ENCODE measurements at places on chromosomes 1 and 21.

DNA sequence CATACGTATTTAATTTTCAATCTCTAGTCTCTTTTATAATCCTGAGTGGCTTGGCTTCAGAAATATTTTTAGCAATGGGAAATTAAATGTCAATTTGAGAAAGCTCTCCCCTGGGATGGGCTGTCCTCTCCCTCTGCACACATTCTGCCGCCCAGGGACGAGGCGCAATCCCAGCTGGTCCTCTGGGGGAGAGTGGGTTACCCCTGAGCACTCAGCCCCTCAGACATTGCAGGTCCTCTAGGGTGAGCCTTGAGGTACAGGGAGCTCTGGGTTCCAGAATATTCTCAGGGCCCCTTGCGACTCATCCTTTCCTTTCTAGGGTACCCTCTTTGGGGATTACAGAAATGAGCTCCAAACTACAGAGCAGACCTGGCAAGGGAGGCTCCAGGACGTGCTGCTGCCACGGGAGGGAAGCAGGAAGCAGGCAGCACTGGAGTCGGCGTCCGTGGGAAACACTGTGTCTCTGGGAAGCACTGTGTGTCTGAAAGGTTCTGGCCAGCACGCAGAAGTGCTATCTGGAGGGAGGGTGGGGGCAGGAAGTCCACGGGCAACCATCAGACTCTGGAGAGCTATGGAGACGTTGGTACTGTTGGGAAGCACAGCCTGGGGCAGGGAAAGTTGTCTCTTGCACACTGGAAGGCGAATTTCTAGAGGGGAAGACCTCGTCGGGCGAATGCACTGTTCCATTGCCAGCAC is 343.3 kb upstream of the VAMP3 start:
- DNase-seq = no peak

- DNase-seq = no peak
These were observed 23.1 kb upstream of the PTPRF start for GRCh38 chr1:43507296-43508295.

GRCh38 chr1:230937371-230937770 is 41.3 kb downstream of the TTC13 start:
- no peak for DNase-seq

GRCh38 chr1:201690528-201690927 is 138.4 kb upstream of the IPO9 start:
- DNase-seq = no peak

DNA sequence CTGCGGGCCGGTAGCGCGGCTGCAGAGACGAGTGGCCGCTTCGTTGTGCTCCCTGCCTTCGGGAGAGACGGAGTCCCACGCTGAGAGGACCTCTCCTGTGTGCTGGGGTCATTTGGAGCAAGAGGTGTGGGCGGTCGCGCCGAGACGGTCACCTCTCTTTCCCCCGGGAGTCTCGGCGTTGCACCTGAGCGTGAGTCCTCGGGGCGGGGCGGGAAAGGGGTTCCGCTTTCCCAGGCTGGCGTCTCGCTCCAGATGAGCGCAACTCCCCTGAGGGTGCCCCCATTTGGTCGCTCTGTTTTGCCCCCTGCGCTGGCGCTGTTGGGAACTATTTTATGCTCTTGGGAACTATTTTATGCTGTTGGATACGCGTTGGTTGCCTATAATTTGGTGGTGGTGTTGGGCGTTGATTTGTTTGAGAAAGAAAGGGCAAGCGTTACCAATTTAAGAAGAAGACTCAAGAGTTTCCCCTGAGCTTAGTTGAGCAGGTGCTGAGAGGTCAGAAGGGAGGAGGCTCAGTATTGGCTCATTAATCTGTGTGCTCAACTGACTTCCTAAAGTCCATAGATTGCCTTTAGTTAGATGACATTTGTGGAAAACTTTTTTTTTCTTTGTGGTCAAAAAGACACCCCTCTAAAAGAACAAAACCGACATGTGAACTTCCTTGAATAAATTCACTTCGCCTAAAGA is 683 bp downstream of the LRRC8B start:
- DNase-seq = peak; percentile 23

DNA sequence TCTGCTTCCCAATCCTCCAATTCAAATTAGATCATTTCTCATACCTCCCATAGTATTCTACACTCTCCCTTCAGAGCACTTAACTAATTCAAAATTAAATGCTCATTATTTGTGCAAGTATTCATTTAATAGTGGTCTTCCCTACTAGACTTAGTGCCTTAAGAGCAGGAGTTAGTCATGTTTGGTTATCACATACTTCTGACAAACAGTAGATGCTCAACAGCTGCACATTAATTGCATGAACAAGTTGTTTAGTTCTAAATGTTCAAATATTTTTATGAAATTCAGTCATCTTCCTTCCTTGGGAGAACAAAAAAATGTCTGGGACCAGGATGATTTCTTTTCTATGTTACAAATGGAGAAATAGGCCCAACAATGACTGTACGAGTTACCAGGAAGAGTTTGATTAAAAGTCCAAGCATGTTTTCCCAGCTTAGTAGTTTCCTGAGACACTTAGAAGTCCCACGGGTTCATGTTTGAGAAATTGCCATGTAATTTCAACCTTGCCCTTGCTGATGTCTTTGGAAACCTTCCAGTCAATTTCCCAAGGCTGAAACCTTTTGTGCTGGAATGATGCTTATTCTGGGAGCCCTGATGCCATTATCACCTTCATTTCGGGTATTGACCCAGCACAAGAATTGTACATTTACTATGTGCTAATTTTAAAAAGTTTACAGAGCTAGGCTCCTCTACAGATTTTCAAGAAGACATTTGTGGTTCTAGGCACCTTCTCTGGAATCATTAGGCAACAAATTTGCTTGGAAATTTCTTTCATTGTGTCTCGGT is 437.9 kb upstream of the PLXNA2 start:
- no peak for DNase-seq

DNA sequence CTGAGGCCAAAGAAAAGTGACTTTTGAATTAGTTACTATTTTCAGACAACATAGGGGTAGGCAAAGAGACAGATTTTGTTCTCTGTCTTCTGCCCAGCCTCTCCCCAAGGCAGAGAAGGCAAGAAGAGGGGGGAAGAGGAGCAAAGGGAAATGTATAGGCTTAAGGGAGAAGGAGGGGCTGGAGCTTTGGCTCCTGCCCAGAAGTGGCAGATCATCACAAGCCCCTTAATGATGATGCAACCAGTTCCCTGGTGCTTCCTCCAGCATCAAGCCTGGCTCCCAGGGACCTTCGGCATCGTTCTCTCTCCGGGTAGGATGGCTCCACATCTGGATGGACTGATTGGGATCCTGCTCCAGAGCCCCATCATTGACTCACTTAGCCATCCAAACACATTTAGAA is 112.8 kb downstream of the KCND3 start:
- DNase-seq = no peak

DNA sequence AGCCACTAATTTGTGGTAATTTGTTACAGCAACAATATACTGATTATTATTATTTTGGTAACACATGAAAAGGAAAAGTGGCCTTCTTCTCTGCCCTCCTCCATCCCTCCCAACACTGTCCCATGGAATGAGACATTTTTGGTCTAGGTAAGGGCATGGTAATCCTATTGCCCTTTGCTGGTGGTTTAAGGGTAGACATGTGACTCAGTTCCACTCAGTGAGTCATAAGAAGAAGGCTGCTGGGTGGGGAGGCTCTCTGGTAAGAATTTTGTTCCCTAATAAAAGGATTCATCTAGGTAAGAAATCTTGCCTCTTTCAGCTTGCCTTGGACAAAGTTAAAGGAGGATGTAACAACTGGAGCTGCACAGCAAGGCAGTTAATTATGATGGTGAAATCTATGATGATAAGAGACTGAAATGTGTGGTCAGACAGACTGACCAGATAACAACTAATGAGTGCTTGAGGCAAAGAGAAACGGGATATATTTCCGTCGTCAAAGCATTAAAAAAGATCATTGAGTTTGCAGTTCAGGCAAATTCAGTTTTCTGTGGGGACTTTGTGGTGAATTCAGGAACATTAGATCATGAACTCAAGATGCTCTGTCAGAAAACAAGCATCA is 232.0 kb upstream of the KCNK2 start:
- DNase-seq = no peak

DNA sequence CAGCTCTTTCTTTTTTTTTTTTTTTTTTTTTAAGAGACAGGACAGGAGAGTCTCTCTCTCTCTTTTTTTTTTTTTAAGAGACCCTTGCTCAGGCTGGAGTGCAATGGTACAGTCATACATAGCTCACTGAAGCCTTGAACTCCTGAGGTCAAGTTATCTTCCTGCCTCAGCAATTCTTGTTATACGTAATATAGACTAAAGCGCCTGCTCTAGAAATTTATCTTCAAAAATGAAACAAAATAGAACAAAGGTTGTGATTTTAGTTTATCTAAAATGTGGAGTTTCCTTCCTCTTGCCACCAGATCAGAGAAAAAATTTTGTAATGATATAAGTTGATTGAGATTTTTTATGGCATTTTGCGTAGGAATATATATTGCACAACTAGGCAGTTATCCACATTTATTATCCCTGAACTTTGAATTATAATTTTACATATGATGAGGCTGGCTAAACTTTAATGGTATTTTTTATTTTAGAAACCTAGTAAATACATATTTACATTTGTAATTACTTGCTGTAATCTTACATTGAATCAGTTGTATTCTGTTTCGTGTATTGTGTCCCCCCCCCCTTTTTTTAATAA is 44.2 kb downstream of the MTF2 start:
- DNase-seq = no peak

DNA sequence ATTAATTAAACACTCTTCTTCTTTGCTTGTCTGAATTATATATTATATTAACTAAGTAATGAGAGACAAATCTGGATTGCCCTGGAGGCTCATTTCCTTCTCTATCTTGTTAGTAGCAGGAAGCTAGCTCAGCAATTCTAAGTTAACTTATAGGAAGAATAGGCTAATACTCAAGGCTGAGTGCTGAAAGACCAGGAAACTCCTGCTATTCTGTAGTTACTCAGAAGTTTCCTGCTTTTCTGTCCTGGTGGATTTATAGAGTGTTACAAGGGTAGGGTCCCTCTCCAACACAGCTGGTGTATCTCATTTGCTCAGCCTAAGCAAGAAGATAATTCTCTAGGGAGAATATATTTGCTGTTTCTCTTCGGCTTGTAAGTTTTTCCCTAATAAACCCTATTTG is 29.2 kb downstream of the HSPA13 start:
- no peak for DNase-seq

DNA sequence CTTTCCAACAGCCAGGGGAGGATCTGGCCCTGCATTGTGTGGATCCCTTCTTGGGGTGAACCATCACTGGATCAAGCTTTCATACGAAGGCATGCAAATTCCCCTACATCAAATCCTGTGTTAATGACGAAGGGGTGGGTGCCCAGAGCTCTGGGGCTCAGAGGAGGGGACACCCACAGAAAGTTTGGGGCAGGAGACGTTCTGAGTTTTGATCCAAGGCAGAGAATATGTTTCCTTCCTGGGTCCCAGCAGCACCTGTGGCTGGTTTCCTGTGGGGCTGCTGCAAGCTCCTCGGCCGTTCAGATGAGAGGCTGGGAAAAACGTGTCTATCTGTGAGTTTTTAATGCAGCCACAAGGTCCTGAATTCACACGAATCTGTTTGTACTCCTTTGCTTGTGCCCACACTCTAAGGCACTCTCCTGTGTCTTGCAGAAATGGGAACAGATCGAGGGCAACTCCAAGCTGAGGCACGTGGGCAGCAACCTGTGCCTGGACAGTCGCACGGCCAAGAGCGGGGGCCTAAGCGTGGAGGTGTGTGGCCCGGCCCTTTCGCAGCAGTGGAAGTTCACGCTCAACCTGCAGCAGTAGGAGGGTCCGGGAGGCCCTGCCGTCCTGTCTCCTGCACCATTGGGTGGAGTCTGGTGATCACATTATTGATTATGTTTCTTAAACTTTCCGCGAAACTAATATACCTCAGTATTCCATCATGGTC is 147.1 kb downstream of the PGBD5 start:
- DNase-seq = no peak

DNA sequence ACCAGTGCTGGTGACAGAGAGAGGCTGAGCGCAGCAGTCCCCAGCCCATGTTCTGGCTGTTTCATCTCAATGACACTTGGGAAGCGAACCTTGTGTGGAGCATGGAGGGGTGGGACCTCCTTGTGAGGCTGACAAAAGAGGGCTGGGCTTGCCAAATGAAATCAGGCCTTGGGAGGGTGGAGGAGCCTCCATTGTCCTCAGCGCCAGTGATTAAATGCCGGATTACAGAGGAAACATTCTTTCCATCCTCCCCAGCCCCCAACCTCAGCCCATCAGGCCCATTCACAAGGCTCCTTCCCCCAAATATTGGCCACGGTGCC is 63.3 kb upstream of the PAXBP1 start:
- no peak for DNase-seq

GRCh38 chr1:59360170-59360569 is 63.3 kb downstream of the FGGY start:
- no peak for DNase-seq

- DNase-seq = no peak
These were observed 51.4 kb upstream of the COL6A2 start for GRCh38 chr21:46046471-46046870.

DNA sequence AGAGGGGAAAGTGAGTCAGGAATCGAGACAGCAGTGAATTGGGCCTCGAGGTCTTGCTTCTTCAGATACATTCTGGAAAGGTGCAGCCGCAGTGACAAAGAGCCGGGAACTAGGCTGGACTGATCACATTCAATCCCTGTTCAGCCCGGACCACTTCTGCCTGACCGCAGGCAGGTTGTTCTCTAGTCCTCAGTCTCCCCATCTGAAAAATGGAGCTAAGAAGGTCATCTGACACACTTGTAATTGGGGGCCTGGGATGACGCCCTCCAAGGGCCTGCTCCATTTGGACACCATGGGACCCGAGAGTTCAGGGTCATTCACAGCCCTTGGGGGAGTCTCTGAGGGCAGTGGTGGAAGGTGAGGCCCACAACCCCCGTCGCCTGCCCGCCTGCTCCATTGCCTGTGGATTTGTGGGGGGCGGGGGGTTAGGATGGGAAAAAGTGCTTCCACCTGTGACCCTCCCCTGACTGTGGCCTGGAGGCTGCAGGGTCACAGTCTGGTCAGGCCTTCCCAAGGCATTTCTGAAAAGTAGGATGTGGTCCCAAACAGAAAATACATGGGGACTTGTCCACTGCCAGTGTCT is 87.9 kb upstream of the CSF3R start:
- no peak for DNase-seq

- DNase-seq = no peak
These were observed 48.1 kb downstream of the AHDC1 start for GRCh38 chr1:27555700-27556424.
